Stimulated activated CD8-positive, alpha-beta memory T cell treated with anti-CD3 and anti-CD28 coated beads, Interleukin-15, amount 100 ng/mL, for 4 hours (primary cell): ENCODE measurements at places on chromosomes 5 and 9.

DNA sequence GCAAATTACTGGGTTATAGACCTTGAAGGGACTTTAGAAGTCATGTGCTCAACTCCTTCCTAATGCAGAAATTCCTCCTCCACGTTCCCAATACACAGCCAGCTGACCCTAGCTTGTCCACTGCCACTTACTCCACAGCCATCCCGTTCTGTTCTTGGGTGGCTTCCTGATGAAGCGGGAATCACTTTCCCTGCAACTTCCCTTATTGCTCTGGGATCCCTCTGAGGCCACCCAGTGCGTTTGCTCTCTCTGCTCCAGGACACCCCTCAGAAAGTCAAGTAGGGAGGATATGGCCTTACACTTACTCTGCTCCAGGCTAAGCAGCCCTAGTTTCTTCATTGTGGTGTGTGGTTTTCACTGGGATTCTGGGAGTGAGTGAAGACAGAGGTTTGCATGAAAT lies 55.5 kb downstream of the GALNT12 start:
- no peak for DNase-seq

GRCh38 chr5:20370061-20370460 lies 382.1 kb upstream of the CDH18 start:
- no peak for DNase-seq

- DNase-seq = no peak
Observed at GRCh38 chr9:126126807-126127206, 199.8 kb upstream of the MVB12B start.

- no peak for DNase-seq
Observed at GRCh38 chr9:127451608-127451857, 223 bp downstream of the LRSAM1 start.

DNA sequence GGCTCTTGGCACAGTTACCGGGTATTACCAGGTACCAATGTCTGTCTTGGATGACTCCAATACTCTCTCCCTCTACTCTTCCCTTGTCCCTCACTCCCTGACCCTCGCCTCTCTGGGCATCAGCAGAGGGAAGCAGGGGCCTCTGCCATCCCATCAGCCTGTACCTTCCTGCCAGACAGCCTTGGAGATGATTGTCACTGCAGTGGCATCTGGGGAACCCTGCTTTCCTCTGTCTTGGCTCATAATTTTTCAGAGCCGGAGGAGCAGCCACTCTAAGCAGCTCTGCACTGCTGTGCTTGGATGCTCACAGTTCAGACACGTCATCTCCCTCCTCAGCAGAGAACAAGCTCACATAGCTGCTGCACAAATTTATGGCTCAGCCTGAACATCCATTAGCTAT lies 274.1 kb downstream of the SMARCA2 start:
- DNase-seq = no peak

GRCh38 chr5:156435101-156435500 lies 108.1 kb downstream of the SGCD start:
- no peak for DNase-seq

DNA sequence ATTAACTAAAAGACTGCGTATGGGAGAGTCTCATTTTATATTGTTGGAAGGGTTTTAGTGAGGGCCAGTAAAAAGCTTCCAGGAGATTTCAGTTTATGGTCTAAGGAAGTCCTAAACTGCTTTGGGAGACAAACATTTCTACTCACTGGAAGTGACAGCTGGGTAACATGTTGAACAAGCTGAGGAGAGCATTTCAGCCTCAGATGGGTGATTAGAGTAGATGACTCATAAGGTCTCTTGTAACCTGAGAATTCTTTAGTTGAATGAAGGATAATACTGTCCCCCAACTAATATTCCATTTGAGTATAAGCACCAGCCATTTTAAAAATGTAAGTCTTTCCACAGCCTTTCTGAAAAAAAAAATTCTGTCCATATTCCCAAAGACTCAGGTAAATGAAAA lies 218.0 kb upstream of the C9orf72 start:
- no peak for DNase-seq

- no peak for DNase-seq
Observed at GRCh38 chr5:145848854-145849253, 13.7 kb upstream of the PRELID2 start.

DNA sequence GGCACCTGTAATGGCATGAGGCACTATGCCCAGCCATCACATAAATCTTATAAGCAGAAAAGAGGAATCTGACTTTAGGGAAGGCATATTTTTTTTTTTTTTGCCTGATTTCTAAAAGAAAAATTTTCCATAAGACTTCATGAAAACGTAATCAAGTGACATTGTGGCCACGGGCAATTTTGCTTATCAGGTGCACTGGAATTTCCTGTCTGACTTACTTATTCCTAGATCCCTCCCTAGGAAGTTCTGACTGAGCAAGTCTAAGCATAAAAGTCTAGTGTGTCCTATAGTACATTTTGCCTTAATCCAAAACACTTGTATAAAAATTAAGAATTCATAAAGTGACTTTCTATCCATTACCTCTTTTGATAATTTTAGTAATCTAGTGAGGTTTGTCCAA lies 12.5 kb downstream of the C5orf46 start:
- DNase-seq = no peak

- no peak for DNase-seq
Observed at GRCh38 chr9:81656004-81656403, 33.3 kb downstream of the TLE1 start.

DNA sequence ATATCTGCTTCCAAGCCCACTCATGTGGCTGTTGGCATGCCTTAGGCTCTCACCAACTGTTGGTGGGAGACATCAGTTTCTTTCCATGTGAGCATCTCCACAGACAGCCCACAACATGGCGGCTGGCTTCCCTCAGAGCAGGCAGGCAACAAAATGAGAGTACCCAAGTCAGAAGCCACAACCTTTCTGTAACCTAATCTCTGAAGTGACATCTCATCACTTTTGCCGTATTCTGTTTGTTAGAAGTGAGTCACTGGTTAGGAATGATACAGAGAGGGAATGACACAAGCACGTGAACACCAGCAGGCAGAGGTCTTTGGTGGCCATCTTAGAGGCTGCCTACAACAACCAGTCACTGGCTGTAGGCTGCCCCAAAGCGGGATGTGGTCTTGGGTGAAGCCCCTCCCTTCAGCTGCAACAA lies 88.6 kb upstream of the RASGRF2 start:
- DNase-seq = no peak

DNA sequence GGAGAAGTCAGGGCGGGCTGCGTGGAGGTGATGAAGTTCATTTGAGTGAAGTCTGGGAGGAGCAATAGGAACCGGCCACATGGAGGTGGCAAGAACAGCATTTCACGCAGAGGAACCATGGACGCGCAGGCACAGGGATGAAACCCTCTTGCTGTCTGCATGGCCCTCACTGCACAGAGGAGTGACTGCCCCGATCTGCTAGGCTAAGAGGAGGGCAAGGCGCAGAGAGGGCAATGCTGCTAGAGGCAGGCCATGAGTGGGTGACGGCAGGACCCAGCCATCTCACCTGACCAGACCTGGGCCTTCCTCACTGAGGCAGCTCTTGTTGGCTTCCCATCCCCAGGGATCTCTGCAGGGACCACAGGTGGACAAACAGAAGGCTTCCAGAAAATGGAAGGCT lies 90.3 kb downstream of the BARX1 start:
- no peak for DNase-seq

- no peak for DNase-seq
Observed at GRCh38 chr5:153209016-153209415, 281.5 kb upstream of the GRIA1 start.
